ENCODE measurements at places on chromosomes 12 and 14.
A peak's percentile ranks its signal among the peaks of the same experiment; 100 is the strongest.

- no peak for DNase-seq
Observed at GRCh38 chr12:66962290-66962689, 283.4 kb upstream of the GRIP1 start.

DNA sequence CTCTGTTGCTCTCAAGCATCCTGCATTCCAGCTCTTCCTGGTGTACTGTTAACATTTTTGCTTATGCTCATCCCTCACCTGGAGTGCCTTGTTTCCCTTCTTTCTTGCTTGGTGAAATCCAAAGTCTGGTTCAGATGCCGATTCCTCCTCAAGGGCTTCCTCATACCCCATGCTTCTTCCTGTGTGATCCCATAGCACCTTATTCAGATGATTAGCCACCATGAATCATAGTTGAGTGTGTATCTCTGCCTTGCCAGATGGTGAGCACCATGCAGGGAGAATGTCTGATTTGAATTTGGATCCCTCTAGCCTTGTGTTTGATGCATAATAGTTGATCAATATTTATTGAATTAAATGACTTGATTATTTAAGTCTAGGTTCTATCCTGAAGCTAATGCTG lies 39.4 kb upstream of the ANO4 start:
- no peak for DNase-seq

GRCh38 chr14:89303456-89304435 lies 113.3 kb downstream of the FOXN3 start:
- no peak for DNase-seq

GRCh38 chr14:88478931-88479330 lies 75.9 kb downstream of the PTPN21 start:
- DNase-seq: no peak

GRCh38 chr12:47752121-47752520 lies 6.6 kb downstream of the RAPGEF3 start:
- DNase-seq: no peak

DNA sequence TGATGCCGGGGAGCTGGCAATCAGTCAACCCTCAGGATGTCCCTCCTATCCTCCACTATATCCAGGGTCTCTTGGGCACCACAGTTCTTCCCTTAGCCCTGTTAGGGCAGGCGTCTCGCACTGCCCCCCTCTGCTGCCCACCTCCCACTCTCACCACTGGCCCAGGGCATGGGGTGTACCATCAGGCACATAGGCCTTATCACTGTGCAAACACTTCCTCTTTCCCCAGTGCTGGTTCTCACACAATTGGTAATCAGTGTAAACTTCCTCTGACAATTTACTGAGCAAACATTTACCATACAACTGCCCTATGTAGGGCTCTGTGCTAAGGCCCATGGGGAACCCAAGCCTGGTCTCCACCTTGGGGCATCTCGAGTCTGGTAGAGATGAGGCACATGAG lies 20.1 kb upstream of the TMED10 start:
- no peak for DNase-seq

GRCh38 chr14:96104469-96105057 lies 65.4 kb downstream of the C14orf132 start:
- DNase-seq: no peak

DNA sequence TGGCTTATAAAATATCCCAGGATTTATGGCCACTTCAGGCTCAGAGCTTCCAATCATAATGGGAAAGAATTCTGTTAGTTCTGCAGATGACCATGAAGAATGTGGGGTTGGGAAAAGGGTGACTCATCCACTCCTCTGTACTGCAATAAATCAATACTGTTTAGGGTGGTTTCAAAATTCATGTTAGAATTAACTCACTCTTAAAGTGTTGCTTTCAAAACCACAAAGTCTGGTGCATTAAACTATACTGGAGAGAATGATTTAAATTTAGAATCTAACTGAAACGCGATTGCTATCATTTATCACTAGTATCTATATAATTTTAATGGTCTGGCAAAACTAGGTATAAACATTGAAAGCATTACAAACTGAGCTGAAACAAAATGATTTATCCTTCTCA lies 798 bp downstream of the CCDC198 start:
- no peak for DNase-seq

DNA sequence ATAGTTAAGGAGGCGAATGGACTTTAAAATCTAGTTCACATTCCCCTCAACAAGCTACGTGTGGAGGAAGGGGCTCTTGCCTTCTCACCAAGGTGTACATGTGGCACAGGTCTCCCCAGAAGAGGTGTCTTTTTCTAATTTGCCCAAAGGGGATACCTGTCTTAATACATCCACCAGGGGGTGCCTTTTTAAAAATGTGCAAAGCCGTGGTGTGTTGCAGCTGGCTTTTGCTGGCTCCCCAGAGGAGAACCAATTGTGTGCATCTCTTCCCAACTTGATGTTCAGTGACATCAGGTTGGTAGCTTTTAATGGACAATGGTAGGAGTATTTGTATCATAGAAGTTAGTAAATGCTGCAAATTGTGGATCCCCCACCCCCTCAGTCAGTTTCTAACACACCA lies 33.8 kb downstream of the CREBL2 start:
- no peak for DNase-seq

GRCh38 chr12:51911788-51912711 lies 4.7 kb downstream of the ACVRL1 start:
- DNase-seq: no peak

DNA sequence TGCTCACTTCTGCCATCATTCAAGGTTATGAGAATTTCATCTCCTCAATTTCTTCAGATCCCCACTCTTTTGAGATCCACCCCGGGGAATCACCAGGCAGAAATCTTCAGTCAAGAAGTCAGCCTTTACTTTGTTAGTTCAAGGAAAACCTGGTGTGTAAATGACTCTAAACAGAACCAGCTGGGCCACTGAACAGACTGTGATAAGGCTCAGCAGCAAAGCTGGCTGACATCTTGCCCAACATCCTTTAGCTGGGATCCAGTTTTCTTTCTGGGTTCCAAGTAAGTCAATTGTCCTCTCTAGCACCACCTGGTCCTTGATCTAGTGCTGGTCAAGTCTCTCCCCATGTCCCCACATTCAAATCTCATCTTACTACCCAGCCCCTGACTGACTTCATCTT lies 11.6 kb downstream of the CLMN start:
- no peak for DNase-seq

- DNase-seq: no peak
Observed at GRCh38 chr12:104958805-104959334, 780 bp upstream of the SLC41A2 start.

GRCh38 chr14:34966413-34966812 lies 16.4 kb upstream of the SRP54 start:
- no peak for DNase-seq

- DNase-seq: no peak
Observed at GRCh38 chr14:30610787-30611343, 11.3 kb upstream of the SCFD1 start.

DNA sequence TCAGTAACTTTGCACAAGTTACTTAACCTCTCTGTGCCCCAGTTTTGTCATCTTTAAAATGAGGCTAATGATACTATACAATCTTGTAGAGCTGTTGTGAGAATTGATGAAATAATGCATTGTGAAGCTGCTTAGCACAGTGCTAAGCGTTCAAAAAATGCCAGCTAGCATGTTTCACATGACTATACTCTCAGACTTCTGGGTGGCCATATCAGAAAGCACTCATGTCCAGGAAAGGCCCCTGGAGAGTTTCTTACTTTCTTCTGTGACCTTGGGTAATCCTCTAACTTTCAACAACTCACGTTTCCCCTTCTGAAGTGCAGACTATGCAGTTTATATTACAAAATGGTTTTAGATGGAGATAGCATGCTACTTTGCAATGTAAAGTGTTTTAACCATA lies 68.1 kb downstream of the TPH2 start:
- DNase-seq: no peak

- DNase-seq: no peak
Observed at GRCh38 chr12:67916266-67916970, 72.8 kb upstream of the IFNG-AS1 start.

DNA sequence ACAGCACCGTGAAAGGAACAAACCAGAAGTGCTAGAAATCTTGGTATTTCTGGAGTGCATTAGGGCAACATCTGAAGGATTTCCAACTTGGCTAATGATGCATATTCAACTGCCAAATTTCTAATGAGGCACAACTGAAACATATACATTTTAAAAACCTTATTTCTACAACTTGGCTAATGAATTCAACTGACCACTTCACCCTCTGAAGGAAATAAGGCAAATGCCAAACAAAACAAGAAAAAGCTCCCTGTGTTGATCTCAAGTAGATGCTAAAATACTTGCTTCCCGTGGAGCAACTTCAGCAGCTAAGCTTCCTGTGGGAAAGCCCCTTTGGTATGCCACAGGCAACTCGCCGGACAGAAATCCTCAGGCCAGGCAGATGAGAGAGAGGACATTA lies 167.1 kb downstream of the TTC7B start:
- no peak for DNase-seq

GRCh38 chr14:101004954-101005353 lies 101.4 kb upstream of the RTL1 start:
- no peak for DNase-seq

DNA sequence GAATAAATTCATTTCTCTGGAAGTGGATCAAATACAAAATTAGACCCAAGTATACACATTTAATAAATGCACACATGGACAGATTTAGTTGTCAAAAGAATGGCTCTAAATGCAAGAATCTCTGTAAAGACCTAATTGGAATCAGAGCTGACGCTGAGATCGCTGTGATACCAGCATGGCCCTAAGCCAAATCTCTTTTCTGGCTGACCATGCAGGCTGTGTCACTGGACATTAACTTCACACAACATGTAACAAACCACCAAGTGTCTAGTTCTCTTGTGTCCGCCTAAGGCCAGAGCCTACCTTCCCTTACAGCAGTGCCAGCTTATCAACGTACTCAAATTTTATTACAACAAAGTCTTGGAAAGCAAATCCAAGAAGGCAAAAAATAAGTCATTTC lies 127.5 kb downstream of the MED13L start:
- no peak for DNase-seq

- DNase-seq: no peak
Observed at GRCh38 chr12:8989413-8989812, at the start of gene KLRG1. Gene KLRG1, plus strand, starts transcription at chr12:8989546. Its CDS starts 90 bp downstream, at chr12:8989636.

- DNase-seq: no peak
Observed at GRCh38 chr12:70070494-70071007, 172.7 kb upstream of the CNOT2 start.

- DNase-seq: no peak
Observed at GRCh38 chr12:49868952-49869815, 26.3 kb upstream of the BCDIN3D start.

DNA sequence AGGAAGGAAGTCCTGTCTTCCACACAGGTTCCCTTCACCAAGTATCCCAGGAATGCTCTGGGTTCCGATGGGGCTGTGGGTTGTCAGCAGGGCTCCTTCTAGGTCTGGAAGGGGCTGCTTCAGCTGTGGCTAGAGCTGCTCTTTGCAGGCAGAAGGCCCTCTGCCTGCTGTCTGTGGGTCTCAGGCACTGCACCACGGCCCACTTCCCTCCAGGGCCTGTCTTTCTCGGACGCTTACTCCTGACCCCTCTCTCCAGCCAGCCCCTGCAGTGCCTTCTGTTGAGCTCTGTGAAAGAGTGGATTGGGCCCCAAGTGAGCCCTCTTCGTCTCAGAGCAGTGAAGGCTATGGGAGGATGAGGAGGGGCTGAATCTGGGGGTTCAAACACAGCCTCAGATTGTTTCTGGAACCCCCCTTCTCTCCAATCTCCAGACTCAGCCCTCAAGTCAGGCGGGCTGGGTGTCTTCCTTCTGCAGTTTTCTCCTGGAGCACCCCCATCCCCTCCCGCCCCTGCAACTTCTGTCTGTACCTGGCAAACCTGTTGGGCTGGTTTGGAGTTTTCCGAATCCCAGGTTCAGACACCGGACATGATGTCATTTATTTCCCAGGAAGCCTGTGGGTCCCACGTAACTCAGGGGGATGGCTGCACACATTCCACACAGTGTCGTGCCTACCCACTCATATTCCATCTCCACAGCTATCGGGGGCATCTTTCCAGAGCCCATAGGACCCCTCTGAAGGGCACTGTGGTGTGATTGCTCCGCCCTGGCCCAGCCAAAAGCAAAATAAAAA lies 24.9 kb upstream of the SPPL3 start:
- DNase-seq: no peak

DNA sequence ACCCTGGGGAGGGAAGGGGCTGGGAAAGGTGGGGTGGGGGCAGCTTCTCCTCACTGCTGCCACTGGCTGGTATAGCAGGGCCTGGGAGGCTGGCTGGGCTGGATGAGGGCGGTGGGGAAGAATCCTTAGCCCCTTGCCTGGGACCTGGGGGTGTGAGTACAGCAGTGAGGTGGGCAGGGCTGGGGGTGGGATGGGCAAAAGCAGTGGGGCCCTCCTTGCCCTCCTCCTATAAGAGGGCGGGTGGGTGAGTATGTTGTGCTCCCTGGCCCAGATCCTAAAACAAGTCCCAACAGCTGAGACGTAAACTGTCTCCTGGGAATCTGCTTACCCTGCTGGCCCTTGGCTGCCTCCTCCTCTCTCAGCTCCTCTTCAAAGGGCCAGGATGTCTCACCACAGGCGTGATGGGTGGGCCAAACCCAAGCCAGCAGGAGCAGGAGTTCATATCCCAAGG lies 2.2 kb downstream of the NCKAP5L start:
- DNase-seq: no peak

DNA sequence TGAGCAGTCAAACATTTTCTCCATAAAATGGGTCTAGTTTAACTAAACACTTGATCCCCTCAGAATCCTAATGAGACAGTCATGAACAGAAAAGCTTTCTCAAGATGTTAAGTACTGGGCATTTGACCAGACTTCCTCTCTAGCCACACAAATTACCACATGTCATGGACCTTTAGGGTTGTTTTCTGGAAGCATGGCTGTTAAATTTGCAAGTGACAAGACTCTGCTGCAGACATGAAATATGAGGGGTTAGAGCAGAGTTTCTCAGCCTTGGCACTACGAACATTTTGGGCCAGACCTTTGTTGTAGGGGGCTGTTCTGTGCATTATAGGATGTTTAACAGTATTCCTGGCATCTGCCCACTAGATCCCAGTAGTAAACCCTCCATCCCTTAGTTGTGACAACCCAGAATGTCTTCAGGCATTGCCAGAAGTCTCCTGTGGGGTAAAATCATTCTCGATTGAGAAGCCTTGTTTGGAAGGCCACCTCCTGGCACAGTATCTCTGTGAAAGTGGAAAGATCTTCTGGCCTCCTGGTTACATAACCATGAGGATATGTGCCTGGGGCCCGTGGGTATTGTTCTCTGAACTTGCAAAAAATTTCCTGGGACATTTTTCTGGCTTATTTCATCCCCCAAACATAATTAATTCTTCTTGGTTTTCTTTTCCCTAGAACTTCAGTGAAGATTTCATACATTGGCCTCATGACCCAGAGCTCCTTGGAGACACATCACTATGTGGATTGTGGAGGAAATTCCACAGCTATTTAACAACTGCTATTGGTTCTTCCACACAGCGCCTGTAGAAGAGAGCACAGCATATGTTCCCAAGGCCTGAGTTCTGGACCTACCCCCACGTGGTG lies 4.3 kb downstream of the TMEM106C start:
- no peak for DNase-seq

DNA sequence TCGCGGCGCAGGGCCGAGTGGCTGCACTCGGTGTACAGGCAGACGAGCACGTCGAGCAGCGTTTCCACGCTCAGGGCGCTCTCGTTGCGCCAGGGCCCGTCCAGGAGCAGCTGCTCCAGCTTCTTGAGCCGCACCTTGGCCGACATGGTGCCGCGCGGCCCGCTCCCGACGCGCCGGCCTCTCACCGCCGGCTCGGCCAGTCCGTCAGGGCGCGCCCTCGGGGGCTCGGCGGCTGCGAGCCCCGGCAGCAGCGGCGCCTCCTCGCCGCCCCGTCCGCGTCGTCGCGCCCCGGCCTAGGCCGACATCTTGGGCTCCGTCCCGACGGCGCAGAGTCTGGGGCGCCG lies 349 bp downstream of the CDC42BPB start:
- DNase-seq: no peak

- DNase-seq: peak; percentile 41
Observed at GRCh38 chr12:47744005-47744651, 14.6 kb downstream of the RAPGEF3 start.
